Kidney (tissue), 22 donors: ENCODE measurements at places on chromosomes 12 and 14.

GRCh38 chr12:123952037-123952436 is 20.6 kb downstream of the CCDC92 start:
- no peak for DNase-seq

DNA sequence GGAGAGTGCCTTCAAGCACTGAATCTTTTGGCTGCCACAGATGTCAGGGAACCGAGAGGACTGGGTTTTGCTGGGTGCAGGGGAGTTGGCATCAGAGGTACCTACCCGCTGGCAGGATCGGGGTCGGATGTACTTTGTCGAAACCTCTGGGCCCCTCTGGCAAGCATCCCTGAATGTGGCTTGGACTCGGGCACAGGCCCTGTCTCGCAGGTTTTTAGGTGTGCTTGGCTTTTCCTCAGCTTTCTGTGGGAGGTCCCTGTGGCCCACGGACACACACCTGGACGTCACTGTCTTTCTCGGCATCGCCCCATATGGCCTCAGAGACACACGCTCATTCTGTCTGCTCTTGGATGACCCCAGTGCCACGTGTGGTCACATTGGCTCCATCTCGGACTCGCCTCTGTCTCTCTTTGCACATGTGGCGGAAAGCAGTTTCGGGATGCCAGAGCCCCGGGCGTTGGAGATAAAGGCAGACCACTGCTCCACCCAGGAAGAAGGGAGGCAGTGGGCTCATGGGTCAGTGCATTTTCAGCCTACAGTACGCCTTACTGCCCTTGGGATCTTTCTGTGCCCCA is 769.6 kb upstream of the ALG10B start:
- no peak for DNase-seq

- peak; percentile 26 for DNase-seq
These were observed 467 bp downstream of the KCNK13 start for GRCh38 chr14:90062127-90062794.

DNA sequence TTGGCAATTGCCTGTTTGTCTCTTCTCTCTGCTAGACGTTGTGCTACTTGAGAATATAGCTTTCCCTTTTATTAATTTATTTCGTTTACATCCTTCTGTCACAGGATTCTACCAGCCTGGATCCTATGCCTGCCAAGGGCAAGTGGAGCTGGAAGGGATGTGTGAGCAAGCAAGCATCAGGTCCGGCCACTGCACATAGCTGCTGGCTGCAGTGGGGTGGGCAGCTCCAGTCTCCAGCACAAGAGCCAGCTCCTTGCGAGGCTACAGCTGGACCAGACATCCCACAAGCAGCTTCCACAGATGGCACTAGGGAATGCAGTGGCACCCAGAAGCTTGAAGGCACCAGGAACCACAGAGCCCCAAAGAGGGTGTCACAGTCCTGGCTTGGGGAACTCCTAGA is 225.0 kb downstream of the KCNC2 start:
- DNase-seq, result no peak

DNA sequence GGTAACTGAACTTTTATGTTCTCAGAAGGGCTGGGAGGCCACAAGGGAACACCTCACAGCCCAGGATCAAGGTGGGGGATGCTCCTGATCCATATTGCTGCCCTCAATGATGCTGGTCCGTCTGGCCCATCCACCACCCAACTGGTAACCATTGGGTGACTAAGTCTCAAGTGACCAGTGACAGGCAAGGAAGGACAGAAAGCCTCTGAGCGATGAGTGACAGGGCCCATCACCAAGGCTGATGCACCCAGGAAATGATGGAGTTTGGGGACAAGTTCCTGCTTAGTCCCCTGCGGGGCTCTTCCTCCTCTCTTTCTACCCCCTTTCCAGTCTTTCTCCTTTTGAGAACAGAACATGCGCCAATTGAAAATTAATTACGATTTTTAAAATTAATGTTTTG is 2.6 kb upstream of the MMP19 start:
- no peak for DNase-seq

GRCh38 chr14:104794631-104794992 is 936 bp downstream of the AKT1 start:
- no peak for DNase-seq

GRCh38 chr12:80015660-80016059 is 80.8 kb upstream of the PPP1R12A start:
- DNase-seq, result no peak

- no peak for DNase-seq
These were observed 10.5 kb upstream of the RFLNA start for GRCh38 chr12:124284368-124284767.

DNA sequence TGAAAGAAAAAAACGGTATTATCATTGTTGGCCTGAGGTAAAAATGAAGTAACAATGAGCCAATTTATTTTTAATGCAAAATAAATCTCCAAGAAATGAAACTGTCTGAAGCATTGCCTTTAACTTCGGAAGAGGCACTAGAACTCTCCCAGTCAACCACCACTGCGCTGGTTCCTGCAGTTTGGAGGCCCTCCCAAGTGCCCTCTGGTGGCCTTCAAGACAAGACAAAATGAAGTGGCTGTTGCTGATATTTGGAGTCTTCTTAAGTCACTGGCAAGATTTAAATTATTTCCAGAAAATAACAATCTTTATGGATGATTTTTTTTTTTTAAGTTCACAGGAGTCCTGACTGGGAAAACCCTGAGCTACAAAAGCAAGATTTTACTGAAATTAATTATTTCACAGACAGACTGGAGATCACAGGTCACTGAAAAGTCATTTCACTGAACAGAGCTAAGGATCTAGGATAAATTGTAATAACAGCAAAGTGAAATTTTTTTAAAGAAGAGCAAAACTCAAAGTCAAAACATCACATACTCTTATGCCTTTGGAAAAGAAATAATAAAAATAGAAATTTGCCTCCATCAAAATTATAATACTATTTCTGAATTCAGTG is 58.2 kb downstream of the DICER1 start:
- peak; percentile 79 for DNase-seq

DNA sequence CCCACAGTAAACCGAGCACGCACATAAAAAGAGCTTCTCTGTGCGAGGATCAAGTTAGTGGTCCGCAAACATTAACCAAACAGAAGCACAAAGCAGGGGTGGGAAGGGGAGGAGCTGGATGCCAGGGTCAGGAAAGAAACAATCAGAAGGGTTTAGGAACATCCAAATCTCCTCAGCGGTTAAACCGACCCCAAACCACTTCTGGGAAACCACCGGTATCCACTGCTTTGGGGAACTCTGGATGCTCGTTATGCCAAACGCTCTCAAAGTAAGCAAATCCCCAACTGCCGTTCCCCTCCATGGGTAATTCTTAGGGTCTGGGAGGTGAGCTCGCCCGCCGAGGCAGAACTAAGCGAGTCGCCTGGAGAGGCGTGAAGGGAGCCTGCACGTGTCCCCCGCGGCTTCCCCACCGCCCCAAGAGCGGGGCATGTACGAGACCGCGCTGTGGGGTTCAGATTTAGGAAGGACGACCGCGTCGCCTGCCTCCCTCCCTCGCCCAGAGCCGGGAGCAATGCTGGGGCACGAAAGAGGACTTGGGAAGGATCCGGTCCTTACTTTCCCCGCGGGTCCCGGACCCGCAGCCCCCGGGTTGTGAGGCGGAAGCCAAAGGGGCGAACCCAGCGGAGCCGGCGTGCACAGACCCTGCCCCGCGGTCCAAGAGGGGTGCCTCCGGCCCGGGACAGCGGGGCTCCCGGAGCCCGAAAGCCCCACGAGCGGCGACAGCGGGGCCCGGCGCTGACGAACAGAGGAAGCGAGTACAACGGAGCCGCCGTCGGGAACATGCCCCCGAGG is 711 bp downstream of the SBNO1 start:
- peak; percentile 83 for DNase-seq

DNA sequence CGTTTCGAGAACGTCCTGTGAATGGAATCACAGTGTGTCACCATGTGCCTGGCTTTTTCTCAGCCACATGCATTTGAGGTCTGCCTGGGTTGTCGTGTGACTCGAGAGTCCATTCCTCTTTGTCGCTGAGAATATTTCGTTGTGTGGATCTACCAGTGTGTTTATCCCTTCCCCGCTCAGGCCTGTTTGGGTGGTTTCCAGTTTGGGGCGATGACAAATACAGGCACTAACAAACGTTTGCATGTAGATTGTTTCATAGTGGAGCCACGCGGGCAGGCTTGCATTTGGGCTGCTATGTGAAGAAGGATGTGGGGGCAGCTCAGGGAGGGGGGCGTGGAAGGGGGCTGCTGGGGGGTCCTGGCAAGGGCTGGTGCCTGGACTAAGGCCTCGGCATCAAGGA is 14.1 kb downstream of the RIN3 start:
- no peak for DNase-seq

GRCh38 chr12:4143896-4144295 is 129.7 kb upstream of the CCND2 start:
- DNase-seq, result no peak

DNA sequence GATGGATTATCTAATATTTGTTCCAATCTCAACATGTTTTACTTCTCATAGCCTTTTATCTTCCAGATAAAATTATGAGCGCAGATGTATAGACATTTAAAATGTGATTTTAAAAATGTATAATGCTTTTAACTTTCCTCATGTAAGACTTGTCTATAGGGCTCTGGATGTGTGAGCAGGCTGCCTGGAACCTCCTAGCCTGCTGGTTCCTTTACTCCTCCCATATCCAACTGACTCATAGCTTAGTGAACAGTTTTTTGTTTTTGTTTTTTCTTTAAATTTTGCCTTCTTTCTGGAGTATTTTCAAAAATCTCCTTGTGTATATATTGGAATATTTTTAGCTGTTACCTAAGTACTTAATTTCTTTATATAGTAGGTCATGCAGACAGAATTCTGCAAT is 115.4 kb downstream of the PDE3A start:
- DNase-seq, result no peak

- peak; percentile 33 for DNase-seq
These were observed 8.1 kb downstream of the L2HGDH start for GRCh38 chr14:50303744-50304471.

- DNase-seq, result no peak
These were observed 73.4 kb upstream of the ETV6 start for GRCh38 chr12:11576104-11576503.

DNA sequence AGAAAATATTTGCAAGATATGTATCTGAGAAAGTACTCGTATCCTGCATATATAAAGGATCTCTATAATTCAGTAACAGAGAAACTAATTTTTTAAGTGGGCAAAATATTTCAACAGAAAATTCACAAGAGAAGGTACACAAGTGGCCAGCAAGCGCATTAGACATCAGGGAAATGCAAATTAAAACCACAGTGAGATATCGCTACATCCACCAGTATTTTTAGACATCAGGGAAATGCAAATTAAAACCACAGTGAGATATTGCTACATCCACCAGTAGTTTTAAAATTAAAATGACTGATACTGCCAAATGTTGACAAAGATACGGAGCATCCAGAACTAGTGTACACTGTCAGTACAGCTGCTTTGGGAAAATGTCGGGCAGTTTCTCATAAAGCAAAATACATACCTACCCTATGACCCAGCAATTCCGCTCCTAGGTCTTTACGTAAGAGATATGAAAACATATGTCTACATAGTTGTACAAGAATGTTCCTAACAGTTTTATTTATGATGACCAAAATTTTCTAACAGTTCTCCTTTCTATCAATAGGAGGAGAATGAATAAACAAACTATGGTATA is 2.8 kb upstream of the KCNK13 start:
- DNase-seq, result no peak

DNA sequence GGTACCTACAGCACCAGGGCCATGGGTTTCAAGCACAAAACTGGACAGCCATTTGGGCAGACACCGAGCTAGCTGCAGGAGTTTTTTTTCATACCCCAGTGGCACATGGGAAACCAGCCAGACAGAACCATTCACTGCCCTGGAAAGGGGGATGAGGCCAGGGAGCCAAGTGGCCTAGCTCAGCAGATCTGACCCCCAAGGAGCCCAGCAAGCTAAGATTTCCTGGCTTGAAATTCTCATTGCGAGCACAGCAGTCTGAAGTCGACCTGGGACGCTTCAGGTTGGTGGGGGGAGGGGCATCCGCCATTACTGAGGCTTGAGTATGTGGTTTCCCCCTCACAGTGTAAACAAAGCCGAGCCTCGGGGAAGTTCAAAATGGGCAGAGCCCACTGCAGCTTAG is 81.2 kb upstream of the CCDC175 start:
- no peak for DNase-seq

- DNase-seq, result no peak
These were observed 9.5 kb downstream of the ACIN1 start for GRCh38 chr14:23085458-23085857.

GRCh38 chr12:53380794-53381730 is 1.1 kb downstream of the SP1 start:
- no peak for DNase-seq

DNA sequence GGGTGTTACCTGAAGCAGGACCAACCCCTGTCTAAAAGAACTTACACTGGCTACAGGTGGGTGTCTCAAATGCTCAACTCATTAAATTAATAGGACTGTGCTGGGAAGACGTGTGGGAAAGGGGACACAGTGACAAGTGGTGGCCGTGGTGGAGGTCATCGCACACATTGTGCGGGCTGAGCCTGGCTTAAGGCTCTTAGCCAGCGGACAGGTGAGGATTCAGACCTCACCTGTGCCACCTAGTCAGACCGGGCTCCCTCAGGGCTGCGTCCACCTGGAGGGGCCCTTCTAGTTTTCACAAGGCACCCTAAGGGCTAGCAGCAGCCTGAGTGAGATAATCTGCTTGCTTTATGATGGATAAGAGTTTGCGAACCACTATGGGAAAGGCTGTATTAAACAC is 125.2 kb upstream of the FKBP4 start:
- DNase-seq, result no peak
